ENCODE measurements at places on chromosomes 7 and 10.
A peak's percentile ranks its signal among the peaks of the same experiment; 100 is the strongest.

DNA sequence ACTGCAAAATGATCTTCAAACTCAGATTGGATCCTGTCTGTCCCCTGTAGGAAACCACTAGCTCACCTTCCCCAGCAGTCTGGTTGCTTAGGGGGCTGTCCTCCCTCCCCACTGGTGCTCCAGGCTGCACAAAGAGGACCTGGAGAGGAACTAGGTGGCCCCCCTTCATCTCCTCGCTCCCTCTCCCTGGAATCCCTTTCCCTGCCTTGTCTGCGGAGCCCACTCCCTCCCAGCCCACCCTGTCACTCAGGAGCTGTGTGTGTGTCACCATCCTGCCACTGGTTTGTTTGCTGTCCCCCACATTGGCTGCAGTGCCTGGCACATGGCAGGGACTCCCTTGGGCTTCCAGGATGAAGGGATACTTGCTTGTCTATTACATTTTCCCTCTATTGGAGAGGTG, 35.5 kb upstream of the ZMIZ2 start:
- no peak for DNase-seq
- H3K27me3 ChIP-seq = no peaks in the 10 kb centered on the region
- H3K27ac ChIP-seq = no peak overlapping the region
- H3K4me3 ChIP-seq = no peak overlapping the region
- H3K36me3 ChIP-seq = peaks cover 18% of the 10 kb centered on the region

GRCh38 chr7:23956772-23957576, 247.0 kb downstream of the STK31 start:
- no peaks in the 10 kb centered on the region for H3K4me1 ChIP-seq
- no peaks in the 10 kb centered on the region for H3K36me3 ChIP-seq
- no peak for DNase-seq
- no peak overlapping the region for H3K27ac ChIP-seq
- H3K4me3 ChIP-seq = no peak overlapping the region
- no peaks in the 10 kb centered on the region for H3K27me3 ChIP-seq

DNA sequence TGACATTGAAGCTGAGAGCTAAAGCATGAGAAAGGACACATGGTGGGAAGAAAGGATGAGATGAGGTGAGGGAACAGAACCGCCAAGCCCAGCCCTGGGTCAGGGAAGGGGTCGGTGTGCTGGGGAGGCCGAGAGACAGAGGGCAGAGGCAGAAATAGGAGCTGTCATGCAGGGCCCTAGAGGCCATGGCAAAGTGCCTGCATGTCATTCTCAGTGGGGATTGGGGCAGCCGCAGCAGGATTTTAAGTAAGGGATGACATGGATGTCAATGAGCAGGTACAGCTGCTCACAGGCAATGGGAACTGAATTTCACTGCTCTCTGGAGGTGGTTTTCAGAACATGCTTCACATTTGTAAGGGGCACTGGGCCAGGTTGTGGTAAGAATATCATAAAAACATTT, 227.4 kb downstream of the RAB11FIP2 start:
- H3K27me3 ChIP-seq = no peaks in the 10 kb centered on the region
- H3K4me1 ChIP-seq = no peaks in the 10 kb centered on the region
- H3K4me3 ChIP-seq = no peak overlapping the region
- H3K27ac ChIP-seq = no peak overlapping the region

DNA sequence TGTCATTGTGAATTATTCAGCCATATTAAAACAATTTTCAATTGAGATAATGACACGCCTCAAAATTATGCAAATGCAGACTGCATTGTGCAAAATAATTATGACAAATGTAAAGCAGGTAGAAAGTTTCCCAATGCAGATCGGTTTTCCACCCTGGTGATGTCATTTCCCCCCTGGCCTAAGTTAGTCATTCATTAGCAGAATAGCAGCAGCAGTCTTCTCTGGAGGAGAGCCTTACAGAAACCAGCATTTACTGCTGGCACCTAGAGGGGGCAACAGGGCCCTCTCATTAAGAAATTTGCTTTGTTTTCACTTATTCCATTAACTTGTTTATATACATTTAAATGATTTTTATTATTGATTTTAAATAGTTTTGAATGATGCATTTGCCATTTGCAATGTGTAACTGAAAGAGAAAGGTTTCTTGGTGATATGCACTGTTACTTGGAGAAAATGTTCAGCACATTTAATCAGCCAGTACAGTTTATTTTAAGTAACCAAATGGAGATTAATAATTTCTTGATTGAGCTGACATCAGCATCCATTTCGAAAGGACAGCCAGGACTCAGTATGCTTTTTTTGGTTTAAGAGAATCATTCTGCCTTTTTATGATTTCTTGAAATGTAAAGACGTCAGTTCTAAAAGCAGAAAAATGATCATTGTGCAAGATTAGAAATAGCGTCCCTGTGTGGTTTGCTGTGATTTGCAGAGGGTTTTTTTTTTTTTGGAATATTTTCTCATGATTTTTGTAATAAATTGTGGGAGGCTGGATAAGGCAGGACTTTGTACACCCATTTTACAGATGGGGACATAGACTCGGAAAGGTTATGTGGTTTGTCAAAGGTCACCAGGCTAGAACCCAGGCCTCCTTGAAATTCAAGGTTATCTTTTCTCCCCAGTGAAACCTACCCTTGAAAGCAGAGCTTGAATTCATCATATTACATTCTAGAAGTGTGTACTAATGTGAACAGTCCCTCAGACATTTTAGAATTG, 3.5 kb downstream of the ARID5B start:
- H3K4me3 ChIP-seq = peak overlapping the region; percentile 94
- H3K4me1 ChIP-seq = peaks cover 44% of the 10 kb centered on the region
- no peaks in the 10 kb centered on the region for H3K36me3 ChIP-seq
- no peak for DNase-seq

Measured in vagina (tissue), 2 donors.